Sigmoid colon (tissue), 7 donors: ENCODE measurements at places on chromosomes 5 and 9. TPM values are rescaled to one million over a fixed set of nuclear protein-coding genes. Genes with fewer than 3 reads are reported as not detected.

Gene LRRC26
- polyA plus RNA-seq, result 6.3 TPM

Gene OCLN
- polyA plus RNA-seq, result 7.6 TPM

Gene INSL6
- not detected for polyA plus RNA-seq

Gene SPATA24
- 7.9 TPM for polyA plus RNA-seq

Gene COL23A1
- polyA plus RNA-seq, result 0.96 TPM

Gene SLC22A5
- polyA plus RNA-seq, result 6.0 TPM

Gene PCDHA4
- polyA plus RNA-seq, result not detected

Gene PFN3
- not detected for polyA plus RNA-seq

Gene SLC6A19
- 0.80 TPM for polyA plus RNA-seq

Gene PDE6A
- 1.6 TPM for polyA plus RNA-seq
